NCI-H524 treated with DMSO at 0.1 percent for 48 hours (cell line): ENCODE measurements at places on chromosomes 5 and 9.

GRCh38 chr9:10661376-10661775 is 48.6 kb upstream of the PTPRD start:
- DNase-seq = no peak

GRCh38 chr5:180099733-180100611 is 28.4 kb upstream of the RNF130 start:
- no peak for DNase-seq

DNA sequence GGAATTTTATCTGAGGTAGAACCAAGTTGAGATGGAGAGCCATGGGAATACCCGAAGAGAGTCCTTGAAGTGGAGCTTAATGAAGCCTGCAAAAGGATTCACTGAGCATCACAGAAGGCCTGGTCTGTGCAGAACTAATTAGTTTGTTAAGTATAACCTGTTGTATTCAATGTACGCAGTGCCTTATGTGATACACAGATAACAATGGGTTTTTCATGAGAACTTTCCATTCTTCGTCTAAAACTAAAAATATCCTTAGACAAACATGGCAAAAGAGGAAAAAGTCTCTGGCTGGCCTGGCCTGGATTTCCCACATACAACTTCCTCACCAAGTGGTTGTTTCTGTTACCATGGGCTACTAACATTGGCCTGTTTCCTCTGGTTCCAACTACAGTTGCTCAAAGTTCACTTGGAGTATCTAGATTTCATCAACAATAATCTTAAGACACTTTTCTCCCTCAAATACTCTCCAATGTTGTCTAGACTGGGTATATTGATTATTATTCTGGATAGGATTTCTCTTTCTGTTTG is 237.6 kb upstream of the ZNF462 start:
- peak; percentile 68 for DNase-seq

DNA sequence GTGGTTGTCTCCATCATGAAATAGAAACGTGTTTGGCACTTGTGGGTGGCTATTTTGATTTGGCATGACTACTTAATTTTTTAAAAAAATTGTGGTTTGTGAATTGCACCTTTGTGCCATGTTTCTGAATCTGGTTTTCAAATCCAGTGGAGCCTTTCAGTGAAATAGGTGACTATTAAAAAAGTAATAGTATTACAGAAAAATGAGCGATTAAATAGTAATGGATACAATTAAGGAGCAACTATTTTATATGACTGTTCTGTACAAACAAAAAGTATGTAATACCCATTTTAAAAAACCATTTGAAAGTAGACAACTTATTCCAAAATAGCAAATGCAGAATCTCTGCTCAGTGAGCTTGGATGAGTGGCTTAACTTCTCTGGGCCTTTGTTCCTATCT is 3.0 kb downstream of the SOWAHA start:
- DNase-seq = no peak

- DNase-seq = no peak
These were observed 1.4 kb downstream of the GALNT12 start for GRCh38 chr9:98808875-98809274.

DNA sequence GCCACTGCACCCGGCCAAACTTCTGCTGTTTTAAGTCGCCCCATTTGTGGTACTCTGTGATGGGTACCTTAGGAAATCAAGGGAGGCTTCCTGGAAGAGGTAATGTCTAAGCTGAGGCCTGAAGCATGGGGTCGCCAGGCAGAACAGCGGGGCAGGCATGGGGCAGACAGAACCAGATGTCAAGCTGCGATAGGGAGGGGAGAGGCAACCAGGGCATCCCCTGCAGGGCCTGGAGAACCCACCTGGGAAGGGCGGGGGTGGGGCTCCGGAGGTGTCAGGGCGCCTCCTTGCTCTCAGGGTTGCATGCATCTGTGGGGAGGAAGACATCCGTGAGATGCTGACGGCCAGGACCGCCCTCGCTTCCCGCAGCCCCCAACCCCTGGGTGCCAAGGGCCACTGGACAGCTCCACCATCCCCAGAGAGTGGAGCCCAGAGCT is 2.8 kb downstream of the LCN15 start:
- DNase-seq = no peak

DNA sequence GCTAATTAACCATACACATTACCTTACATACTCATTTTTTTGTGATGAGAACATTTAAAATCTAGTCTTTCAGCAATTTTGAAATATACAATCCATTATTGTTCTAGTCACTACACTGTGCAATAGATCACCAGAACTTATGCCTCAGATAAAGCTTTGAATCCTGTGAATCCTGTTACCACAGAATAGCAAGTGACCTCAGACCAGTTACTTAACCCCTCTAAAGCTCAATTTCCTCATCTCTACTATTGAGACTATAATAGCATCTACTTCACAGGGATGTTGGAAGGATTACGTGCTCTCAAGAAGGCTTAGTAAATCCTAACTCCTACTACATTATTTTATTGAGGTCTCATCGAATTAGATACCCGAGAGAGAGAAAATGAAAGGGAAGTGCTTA is 60.2 kb upstream of the PIP5K1B start:
- DNase-seq = peak; percentile 0

DNA sequence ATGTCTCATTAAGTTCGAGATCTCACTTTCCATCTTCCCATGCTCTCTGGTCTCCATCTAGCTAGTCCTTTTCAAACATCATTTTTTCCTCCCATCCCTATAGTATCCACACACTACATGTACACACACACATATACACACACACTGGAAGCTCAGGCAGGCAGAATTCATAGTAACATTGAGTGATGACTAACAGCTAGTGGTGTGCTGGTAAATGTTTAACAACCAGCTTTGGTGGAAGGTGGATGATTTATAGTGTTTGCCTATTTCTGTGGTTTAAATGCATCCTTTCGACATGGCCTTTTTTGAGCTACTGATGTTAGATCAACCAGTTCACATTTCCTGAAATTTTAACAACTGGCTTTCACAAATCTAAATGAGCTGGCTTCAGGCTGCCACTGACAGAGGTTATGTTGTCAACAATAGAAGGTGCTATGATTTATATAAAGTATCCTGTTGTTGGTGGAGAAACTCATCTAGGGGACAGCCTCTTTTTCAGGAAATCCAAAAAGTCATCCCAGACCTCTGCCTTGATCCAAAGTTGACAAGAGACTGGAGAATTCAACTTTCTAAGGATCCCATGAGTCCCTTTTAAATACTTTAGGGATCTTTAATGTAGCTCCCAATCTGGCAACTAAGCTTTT is 117.8 kb downstream of the CCDC192 start:
- DNase-seq = no peak

GRCh38 chr5:10009802-10010201 is 239.9 kb downstream of the ATPSCKMT start:
- DNase-seq = no peak

- DNase-seq = peak; percentile 72
These were observed 22.6 kb upstream of the RAPGEF1 start for GRCh38 chr9:131762356-131762932.

GRCh38 chr9:18749711-18750110 is 275.8 kb downstream of the ADAMTSL1 start:
- DNase-seq = no peak

DNA sequence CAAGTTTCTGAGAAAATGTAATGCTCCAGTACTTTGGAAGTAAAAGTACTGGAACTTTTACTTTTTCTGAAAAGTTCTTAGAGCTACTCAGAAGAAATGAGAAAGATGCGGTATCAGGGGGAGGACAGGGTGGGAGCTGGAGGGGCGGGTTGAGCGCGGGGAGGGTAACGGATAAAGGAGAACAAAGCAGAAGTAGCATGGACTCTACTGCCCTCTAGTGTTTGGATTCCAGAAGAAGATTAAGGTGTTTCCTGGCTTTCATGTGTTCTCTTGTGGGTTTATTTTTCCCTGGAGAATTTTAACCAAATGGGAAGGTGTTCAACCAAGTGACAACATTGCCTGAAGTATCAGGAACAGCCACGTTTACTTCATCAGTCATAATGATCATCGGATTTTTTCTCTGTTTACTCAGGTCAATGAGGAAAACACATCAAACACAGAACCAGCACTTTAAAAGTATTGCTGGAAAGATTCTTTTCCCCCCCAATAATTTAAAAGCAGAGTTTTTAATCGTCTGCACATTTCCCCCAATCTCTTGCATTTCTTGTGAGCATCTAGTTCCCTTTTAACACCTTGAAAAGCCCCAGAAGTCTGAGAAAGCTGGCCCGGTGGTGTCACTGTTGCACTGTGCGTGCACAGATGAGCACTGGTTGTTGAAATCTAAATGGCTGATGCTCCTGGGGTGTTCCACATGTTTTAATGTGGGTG is 190.6 kb downstream of the MPDZ start:
- DNase-seq = peak; percentile 6

DNA sequence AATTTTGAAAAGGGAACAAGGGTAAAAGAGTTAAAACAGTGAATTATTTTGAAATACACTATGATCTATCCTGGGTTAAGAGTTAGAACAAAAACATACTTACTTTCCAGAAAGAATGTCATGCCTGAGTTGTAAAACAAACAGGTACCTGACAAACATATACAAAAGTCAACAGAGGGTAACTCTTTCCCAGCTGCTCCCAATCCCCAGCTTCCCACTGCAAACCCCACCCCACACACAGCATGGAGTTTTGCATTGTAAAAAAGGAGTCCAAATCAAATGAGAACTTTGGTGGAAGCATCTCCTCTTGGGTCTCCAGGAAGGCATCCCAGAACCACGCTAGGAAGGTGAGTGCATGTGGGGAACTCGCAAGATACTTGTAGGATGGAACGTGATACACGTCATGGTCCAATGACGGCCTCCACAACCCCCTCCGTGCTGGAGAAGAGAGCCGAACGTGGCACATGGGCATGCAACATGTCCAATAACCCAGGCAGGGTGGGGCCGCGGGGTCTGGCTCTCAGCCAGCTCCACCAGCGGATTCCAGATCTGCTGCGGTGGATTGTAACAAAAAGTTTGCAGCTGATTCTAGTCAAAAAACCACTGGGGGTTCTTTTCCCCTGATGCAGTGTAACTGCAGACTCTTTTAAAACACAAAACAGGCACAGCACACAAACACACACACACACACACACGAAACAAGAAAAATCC is 55.8 kb downstream of the EPB41L4B start:
- peak; percentile 49 for DNase-seq

GRCh38 chr9:97923529-97924108 is 1.3 kb upstream of the TRMO start:
- DNase-seq = peak; percentile 85

DNA sequence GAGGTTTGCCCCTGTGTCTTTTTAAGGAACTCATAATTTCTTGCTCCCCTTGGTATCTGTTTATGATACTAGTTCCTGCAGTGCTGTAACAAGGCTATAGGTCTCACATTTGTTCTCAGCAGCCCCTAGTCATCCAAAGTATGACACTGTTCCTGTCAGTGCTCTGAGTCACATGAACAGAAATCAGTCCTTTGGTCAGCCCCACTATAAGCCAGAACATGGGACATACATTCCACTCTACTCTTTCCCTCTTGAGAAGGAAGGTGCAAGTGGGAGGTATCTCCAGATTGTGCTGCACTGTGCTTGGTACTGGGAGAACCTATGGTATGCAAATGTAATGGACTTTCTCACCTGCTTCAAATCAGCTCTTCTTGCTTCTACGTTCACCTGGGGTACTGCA is 87.0 kb downstream of the IARS1 start:
- DNase-seq = no peak

DNA sequence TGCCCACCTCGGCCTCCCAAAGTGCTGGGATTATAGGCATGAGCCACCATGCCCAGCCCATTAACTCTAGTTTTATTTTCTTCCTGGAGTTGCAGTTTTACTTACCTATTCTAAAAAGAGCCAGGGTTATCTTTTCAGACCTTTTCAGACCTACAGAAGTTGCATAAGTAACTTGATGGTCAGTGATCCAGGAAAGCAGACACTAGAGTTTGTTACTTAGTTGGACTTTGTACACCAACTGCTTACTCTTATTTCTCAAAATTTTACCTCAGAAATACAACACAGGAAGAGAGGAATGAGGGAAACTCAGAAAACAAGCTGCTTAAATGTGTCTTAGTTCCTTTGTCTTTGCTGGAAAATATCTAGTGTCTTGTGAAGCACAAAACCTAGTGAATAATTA is 25.4 kb downstream of the RAD23B start:
- no peak for DNase-seq

DNA sequence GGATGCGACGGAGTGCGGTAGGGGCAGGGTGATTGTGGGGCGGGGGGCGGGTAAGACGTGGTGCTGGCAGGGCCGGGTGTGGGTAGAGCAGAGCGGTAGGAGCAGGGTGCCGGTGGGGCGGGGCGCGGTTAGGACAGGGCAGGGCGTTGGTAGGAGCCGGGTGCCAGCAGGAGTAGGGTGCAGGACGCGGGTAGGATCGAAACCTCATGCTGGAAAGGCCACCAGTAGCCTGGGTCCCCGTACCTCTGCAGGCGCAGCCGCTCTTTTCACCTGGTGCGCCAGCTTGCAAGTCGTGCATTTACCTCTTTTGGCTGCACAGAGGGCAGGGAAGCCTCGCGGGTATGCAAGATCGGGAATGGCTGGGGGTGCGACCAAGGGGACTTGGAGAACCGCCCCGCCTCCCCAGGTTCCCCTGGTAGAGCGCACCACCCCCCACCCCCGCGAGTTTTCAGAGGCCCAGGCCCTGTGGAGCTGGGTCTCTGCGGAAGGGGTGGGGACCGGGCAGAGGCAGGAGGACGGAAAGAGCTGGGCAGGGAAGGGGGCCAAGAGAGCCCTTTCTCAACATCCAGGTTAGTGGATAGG is 104.8 kb upstream of the SIMC1 start:
- DNase-seq = no peak

DNA sequence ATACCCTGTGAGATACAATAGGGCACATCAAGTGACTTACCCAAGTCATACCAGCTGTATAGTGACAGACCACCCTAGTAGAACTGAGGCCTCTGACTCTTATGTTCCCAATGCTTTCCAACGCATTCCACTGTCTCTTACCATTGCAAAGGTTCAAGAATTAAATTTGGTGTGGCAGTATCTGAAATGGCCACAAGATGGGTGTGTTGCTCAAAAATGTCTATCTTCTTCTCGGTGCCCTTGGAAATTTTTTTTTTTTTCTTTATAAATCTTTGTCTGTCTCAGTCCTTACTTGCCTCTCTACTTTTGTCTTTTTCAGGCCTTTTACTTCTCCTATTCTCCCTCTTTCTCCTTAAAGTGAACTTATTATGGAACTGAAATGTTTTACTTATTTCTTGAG is 48.4 kb downstream of the GPR21 start:
- no peak for DNase-seq

DNA sequence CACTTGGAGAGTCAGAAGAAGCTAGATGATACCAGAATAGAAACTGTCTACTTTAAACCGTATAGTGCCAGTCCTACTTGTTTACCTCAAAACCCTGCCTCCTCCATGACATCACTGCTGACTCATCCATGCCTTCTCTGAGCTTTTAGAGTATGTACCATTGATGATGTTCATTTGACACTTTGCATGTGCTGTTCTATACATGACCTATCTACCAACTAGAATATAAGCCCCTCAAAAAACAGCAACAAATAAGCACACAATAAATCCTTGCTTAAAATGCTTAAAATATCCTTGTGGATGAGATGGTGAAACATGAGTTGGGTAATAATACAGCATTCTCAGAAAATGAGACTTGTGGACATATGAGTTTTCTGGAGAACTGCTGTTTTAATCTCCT is 2.6 kb downstream of the CTNNAL1 start:
- no peak for DNase-seq

DNA sequence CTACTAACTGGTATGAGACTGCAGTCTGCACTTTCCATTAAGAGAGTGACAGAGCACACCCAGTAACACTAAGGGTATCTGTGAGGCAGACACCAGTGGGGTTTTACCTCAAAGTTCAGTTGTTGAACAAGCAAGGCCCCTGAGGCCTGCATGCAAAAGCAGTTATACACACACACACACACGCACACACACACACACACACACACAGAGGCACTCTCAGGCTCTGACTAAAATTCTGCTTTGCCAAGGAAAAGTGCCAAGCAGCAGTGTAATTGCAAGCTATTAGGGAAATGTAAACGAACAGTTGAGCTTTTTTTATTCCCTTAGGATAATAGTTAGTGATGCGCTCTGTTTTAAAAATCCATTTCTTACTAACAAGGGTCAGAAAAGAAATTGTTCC is 377.1 kb downstream of the SPOCK1 start:
- DNase-seq = no peak
